ENCODE measurements at places on chromosomes 16 and 17.

DNA sequence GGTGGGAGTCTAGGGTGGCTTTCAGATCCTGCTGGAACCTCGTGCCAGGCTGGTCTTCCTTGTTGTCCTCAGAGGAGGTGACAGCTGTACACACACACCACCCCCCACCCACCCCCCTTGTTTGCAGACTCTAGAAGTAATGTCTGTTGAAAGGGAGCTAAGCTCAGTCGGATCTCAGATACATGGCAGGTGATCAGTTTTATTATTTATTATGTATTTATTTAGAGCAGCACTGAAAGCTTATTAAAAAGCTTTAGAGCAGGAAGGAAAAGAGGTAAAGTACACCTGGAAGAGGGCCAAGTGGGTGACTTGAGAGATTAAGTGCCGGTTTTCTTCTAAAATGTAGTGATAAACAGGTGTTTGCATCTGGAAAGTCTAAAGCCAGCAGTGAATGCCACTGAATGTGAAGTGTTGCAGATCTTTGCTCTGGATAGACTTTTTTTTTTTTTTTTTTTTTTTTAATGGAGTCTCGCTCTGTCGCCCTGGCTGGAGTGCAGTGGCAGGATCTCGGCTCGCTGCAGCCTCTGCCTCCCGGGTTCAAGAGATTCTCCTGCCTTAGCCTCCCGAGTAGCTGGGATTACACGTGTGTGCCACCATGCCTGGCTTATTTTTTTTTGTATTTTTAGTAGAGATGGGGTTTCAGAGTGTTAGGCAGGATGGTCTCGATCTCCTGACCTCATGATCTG, 40.2 kb downstream of the FOXK2 start:
- DNase-seq = no peak

GRCh38 chr17:11309033-11309432, 68.0 kb downstream of the SHISA6 start:
- no peak for DNase-seq

DNA sequence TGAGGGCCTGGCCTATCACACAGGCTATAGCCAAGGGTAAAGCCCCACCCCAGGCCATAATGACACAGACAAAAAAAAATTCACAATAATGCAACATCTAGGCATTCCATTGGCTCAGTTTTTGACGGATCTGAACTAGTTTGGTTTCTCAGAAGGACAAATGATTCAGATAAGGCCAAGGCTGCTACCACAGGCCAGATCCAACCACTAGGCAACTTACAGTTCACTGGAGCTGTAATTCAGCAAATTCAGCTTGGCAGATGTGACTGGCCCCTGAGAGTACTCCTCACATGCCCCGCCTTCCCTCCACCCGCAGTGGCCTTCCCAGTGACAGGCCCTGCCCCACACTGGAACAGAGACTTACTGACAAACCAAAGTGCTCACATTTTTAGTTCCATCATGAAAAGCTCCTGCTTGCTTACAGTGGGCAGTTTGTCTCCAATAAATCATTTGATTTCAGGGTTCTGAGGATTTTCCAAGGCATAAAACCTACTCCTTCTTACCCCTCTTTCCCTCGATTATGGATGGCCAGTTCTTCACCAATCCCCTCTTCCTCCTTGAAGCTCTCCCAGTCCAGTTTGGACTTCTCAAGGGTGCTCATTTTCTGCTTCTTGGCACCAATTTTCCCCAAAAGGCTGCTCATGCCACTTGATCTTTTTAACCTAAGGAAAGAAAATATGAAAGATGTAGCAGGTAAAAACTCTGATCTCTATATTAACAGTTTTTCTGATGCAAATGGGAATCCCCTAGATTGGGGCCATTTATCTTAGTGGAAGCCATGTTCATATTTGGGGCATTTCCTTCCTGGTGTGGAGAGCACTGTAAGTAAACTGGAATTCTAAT, 53.3 kb upstream of the BCAR1 start:
- no peak for DNase-seq

DNA sequence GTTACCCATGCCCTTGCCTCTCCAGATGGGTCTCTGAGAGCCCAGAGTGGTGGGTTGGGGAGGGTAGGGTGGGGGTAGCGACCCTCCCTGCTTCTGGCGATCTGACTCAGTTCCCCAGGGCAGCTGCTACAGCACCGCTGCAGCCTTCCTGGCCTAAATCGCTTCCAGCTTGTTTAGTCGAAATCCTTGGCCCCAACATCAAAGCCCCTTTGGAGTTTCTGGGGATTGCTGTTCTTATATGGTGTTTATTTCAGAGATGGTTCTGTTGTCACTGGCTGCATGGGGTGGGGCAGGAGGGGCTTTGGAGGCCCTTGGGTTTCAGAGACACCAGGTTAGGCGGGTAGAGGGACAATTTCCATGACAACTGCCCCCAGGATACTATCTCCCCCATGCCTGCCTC, 35.9 kb downstream of the FZD2 start:
- DNase-seq = no peak

GRCh38 chr16:22192261-22193062, 13.6 kb upstream of the EEF2K start:
- peak; percentile 58 for DNase-seq

Data from omental fat pad (tissue), 4 donors.